Activated naive CD4-positive, alpha-beta T cell treated with anti-CD3 and anti-CD28 coated beads, Interleukin-2, amount 10 ng/mL, durations not matched to agents 7 days and 5 days (primary cell): ENCODE measurements at places on chromosomes 6 and 20.

DNA sequence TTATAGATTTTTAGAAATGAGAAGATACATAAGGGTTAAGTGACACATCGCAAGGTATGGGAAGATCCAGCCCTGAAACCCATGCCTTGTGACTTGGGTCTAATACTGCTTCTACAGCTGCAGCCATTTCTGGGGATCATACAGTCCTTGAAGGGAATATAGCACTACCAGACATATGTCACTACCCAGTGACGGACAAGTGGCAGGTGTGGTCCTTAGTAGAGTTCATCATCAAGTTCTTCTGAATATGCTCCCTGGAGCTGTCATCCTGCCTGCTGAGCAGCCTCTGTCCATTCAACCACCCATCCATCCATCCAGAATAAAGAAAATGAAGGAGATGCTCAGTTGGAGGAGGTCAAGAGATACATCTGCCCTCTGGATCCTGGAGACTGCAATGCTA, 118.6 kb upstream of the ASF1A start:
- DNase-seq = no peak

- no peak for DNase-seq
Measured at GRCh38 chr6:117270055-117270842, 4.9 kb downstream of the VGLL2 start.

- no peak for DNase-seq
Measured at GRCh38 chr6:96812077-96812703, 25.1 kb downstream of the GPR63 start.

DNA sequence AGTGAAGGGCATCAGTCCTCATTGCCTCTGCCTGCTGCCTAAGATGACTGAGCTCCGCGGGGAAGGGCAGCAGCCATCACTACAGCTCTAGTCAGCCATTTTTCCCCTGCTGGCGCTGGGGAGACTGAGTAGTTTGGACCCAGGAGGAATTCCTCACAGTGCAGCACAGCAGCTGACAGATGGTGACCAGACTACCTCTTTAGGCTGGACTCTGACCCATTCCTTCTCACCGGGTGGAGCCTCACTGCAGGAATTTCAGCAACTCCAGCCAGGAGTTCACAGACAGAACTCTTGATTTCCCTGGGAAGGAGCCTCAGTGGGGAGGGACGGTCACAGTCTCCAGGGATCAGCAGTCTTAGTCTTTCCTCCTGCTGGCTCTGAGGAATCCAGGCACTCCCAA, 492.0 kb upstream of the MMS22L start:
- DNase-seq = no peak

GRCh38 chr6:33880104-33880678, 76.4 kb upstream of the MLN start:
- no peak for DNase-seq

DNA sequence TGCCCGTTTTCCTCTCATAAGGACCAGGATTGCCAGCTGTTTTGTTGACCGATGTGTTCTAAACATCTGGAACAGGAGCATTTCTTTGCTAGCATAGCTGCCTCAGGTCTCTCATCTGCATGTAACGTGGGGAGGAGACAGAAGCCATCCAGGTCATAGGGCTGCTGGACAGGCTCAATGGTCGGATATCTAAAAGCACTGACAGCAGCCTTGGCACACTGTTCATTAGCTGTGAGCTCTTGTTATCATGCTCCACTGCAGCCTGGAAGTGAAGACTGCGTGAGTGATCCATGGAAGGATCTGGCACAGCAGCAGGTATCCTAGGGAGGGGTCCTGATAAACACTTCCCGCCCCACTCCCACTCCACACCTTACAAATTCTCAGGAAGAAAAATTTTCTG, 175.3 kb downstream of the LRFN2 start:
- DNase-seq = no peak

DNA sequence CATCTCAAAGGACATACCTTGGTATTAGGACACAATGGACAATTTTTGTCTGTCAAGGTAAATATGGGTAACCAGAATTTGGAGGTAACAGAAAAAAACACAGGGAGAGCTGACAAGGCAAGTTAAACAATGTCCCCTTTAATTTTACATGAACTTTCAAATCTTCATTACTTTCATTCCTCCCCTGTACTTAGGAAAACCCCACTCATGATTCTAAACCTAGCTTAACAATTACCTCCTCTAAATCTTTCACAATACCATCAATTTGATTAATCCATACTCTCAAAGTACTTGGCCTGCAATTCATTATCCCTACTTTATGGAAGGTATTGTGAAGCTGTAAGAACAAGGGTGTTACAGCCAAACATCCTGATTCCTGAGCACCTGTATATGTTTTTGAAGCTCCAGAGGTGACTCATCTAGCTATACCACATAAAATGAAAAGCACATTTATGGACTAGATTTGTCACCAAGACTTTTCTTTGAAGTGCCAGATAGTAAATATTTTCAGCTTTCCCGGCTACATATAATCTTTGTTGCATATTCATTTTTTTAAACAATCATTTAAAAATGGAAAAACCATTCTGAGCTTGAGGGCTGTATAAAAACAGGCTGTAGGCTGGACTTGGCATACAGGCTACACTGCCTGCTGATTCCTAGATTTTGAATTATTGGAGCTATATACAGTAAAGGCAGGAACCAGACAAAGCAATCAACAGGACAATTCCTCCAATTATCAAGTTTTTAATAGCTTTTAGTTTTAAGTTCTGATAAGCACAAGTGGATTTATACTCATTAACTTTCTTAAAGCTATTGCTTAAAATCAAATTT, 22.9 kb downstream of the DEK start:
- DNase-seq = no peak
